WTC11 (cell line): ENCODE measurements at places on chromosomes 2 and 18.

- no peak for DNase-seq
Measured at GRCh38 chr2:102106133-102106556, 36.4 kb upstream of the IL1R1 start.

DNA sequence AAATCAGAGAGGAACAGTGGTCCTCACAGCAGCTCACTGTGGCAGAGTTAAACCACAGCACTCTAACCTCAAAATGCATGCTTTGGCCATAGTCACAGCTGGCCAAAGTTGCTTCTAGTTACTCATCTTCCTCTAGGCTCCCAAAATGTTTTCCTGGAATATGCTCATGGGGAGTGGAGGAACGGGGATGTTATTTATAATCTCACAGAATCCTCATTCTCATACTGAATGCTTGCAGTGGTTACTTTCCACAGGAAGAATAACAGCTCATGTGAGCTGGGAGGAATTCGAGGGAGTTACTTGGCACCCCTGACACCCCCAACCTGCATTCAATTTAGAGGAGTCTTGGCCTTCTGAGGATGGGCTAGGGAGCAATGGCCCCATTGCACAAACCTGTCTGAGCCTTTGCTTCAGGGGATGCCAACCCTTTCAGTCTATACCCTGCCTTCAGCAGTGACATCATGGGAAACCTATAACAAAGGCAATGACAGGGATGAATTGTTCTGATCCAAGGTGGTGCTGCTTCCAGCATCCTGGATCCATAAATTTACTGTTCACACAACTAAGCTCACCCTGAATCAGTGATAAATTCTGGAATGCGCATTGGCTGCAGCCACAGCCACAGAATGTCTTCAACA is 22.4 kb upstream of the CCBE1 start:
- DNase-seq: no peak

DNA sequence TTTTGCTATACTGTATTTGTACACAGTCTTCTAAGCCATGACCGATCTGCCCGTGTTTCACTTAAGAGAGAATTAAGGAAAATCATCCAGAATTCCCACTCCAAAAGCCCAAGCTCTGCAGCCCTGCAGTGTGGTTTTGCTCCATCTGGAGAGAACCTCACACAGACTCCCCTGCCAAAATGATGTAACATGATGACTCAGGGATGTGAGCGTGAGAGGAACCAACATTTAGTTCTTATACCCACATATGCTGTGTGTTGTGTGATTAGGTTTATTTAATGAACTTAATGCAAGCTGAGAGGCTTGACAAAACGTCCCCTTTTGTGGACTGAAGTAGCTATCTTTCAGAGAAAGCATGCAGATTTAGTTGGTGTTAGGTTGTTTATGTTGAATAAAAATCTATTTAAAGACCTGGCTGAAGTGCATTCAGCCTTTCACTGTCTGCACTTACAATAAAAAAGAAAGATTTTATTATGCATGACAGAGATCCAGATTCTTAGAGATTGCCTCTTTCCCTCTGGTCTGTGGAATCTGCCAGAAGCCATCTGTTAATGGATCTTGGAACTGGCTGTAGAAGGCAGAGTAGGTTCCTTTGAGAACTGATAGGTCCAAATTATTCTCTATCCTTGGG is 6.3 kb downstream of the RAB12 start:
- DNase-seq: no peak

DNA sequence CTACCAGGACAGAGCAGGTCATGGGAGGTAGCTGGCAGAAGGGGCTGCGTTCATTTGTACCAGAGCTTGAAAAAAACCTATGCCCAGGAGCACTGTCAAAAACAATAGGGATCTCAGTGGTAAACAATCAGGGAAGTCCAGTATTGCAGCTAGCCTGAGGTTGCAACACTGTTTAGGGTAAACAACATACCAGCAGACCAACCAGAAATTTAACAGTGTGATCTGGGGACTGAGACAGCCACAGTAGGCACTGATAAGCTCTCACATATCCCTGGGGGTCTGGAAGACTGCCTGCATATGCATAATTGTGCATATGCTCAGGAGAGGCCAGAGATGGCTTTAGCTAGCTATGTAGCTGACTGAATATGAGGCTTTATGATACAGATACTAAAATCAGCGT is 12.0 kb upstream of the ZCCHC2 start:
- no peak for DNase-seq
